Central memory CD4-positive, alpha-beta T cell (primary cell): ENCODE measurements at places on chromosomes 2 and 18.

DNA sequence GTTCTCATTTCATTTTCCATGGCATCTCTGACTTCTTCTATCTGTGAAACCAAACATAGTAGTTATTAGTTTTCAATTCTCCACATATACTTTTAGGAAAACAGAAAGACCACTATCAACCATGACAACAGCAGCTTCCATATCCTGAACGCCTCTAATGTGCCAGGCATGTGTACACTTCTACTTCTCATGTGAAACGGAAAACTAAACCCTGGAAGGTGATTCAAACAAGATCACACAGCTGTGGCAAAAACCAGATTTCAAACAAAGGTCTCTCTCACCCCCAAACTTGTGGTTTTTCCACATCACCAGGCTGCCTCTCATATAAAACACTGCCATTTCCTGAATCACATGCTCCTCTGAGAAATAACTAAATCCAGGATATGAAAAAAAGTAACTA, 41.8 kb downstream of the PTCD3 start:
- DNase-seq = no peak

GRCh38 chr2:240252191-240252871, 111.9 kb upstream of the OTOS start:
- no peak for DNase-seq

GRCh38 chr2:181907057-181907456, 15.5 kb downstream of the ITPRID2 start:
- DNase-seq = no peak

DNA sequence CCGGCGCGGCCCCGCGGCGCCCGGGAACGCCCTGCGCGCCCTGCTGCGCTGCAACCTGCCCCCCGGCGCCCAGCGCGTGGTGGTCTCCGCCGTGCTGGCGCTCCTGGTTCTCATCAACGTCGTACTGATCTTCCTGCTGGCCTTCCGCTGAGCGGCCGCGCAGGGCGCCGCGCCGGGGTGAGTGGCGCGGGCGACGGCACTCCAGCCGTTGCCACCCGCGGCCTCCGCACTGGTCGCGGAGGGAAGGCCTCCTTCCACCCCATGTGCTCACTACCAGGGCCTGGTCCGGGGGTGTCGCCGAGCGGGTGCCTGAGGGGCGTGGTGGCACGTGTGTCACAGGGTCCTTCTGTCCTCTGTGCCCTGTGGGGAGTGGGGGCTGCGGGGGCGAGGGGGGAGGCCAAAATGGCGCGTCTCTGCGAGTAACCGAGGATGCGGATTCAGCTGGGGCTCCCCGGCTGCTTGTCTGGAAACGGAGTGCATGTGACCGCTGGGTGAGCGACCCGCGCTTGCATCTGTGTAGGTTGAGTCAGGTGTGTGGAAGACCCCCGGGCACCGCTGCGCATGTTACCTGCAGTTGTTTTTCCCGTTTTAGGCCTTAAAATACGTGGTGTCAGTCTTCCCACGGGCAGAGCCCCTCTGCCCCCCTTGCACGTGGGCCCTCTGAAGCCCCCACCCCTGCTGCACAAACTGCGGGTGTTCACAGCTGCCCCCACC, 58.0 kb downstream of the FAM168B start:
- no peak for DNase-seq

DNA sequence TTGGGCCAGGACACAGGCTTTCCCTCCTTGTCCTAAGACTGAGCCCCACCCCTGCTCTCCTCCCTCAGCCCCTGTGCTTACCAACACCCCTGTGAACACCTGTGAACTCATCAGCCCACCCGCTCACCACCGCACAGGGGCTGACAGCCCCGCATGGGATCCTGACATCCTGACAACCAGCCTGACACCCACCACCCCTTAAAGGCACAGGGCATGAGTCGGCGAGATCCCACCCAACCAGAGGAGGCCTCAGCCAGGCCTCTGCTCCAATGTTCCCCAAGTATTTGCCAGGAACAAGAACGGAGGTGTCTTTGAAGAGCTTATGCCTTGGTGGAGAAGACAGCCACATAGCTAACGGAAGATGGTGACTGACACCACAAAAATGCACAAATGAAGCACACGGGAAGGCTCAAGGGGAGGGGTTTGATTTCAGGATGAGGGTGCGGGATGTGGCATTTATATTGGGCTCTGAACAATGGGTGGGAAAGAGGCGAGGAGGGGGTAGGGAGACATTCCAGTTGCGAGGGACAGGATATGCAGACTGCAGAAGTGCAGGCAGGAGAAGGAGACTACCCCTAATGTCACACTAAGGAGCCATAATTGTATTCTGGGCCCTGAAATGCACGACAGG, 11.0 kb downstream of the RAB11FIP5 start:
- no peak for DNase-seq
